SJSA1 (cell line): ENCODE measurements at places on chromosomes 12 and 14. TPM values are rescaled to one million over a fixed set of nuclear protein-coding genes. Genes with fewer than 3 reads are reported as not detected.

GRCh38 chr12:131732996-131733615 lies 22.2 kb downstream of the SFSWAP start:
- no peak for DNase-seq

The SAMD15 gene
- 0.19 and 0.82 TPM in 2 replicates for total RNA-seq

The MYF6 gene
- not detected in 2 replicates for total RNA-seq

DNA sequence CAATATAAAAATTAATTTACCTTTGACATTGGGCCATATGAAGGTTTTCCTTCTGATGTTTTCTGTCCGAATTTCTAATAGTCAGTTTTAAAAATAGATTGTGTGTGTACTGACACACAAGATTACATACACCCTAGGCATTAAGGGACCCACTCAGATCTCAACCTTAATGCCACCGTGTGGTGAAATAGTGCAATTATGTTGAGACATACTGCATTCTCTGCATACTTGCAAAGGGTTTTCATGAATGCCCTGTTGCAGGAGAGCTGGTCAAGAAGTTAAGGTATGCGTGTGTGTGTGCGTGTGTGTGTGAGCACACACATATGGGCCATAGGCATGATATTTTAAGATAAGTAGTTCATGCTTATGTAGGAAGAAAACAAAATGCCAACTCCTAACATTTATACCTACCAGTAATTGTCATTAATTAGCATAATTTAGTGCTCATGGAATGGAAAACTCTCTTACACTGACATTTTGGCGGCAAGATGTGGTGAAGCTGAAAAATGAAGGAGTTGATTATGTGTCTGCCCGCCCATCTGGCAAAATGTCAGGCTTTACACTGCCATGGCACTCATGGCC lies 58.8 kb downstream of the PIK3C2G start:
- DNase-seq, result peak; percentile 48

- DNase-seq, result no peak
Measured at GRCh38 chr12:98745578-98746391, 100.7 kb downstream of the APAF1 start.
